ENCODE measurements at places on chromosomes 7 and 10.

DNA sequence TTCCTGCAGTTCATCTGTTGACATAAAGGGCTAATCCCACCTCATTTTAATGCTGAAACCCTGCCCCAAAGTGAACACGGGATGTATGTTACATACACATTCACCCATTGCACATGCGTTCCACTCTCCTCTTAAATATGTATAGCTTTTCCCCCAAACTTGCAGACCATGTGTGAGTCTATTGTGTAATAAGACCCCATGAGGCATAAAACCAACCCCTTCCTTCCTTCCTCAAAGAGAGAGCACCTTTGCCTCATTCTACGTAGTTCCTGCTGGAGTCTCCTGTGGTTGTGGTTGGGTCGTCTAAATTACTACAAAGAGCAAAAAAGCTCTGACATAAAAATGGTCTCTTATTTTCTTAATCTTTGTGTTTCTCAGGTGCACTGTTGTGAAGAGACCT, 345.7 kb upstream of the KLF6 start:
- no peak for DNase-seq

- no peak for DNase-seq
Measured at GRCh38 chr10:34988397-34989067, 101.6 kb downstream of the CUL2 start.

DNA sequence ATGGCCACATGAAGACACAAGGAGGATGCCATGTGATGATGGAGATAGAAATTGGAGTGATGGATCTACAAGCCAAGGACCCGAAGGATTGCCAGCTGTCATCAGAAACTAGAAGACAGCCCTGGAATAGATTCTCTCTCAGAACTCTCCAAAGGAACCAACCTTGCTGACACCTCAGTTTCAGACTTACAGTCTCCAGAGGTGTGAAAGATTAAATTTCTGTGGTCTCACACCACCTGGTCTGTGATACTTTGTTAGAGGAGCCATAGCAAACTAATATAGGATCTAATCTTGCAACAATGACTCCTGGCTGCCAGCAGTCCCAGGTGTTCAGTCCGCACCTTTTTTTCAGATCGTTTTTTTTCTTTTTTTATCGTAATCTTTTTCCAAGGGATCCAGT, 647.3 kb upstream of the GHITM start:
- peak; percentile 14 for DNase-seq

DNA sequence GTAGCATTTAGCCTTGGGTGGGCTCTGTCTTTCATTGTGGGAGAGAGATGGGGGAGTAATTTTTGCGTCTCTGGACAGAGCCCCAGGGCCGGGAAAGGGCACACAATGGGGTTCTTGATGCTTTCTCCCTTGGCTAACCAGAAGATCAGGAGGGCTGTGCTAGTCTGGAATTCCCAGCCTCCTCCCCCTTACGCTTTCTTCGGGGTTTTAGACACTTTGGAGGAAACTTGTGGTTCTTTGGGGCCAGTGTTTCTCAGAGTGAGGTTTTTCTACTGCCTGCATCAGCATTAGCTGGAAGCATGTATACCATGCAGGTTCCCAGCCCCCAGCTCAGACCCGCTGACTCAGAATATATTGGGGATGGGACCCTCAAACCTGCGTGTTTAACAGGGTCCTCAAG, 7.0 kb downstream of the NEURL1 start:
- no peak for DNase-seq

- peak; percentile 17 for DNase-seq
Measured at GRCh38 chr10:110226926-110227641, 19.7 kb downstream of the MXI1 start.

GRCh38 chr10:31647861-31648260, 280.8 kb downstream of the ARHGAP12 start:
- no peak for DNase-seq

GRCh38 chr7:71639382-71640085, 507.6 kb downstream of the GALNT17 start:
- DNase-seq, result no peak

DNA sequence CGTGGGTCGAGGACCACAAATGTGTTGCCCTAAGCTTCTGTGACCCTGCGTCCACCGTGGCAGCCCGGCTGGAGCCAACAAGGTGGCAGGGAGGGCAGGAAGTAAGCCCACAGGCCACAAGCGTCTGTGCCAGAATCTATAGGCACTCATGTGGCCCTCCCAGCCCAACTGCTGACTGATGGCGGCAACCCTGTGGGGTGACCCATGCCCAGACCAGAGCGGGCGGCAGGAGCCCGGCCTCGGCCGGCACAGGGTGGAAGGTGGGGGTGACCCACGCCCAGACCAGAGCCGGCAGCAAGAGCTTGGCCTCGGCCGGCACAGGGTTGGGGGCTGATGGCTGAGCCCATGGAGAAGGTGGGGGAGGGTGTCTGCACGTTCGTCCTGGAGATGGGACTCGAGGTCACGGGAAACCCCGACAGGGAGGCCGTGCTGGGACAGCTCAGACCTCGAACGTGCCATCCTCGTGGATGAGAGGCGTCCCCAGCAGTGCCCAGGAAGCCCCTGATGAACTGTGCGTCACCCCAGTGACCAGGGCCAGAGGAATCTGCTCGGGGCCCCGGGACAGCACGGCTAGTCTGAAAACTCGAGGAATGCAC, 181.0 kb downstream of the ELFN1 start:
- DNase-seq, result no peak

DNA sequence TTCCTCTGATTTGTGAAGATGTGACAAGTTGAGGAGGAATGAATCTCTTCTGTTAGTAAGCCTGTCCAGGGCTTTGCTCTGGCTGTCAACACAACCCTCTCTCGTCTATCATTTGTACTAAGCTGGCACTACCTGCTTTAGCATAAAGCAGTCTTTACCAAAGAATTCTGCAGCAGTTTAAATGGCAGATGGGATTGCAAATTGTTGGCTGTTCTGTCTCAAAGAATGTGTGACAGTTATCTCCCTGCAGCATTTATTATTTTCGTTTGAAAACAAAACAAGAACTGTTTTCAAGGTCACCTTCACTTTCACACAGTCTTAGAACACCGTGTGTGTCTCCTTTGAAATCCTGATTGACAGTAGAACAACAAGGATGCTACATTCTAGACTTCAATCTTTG, 4.8 kb upstream of the LAMB1 start:
- no peak for DNase-seq

DNA sequence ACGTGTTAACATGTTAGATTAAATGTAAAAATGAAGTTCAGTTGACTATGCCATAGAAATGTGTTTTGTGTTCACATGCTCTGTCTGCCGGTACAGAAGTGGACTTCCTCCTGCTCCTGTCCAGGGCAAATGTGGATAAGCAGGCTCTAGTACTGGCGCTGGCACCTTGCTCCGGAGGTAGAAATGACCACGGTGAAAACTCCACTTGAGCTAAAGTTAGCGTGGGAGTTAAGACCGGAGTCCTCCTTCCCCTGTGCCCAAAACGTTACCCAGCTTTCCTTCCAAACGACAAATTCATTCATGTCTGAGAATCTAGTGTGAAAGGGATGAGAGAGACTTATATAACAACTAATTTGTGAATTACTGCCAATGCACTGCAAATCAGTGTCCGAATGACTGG, 35.0 kb upstream of the ATP6V0A4 start:
- no peak for DNase-seq

- no peak for DNase-seq
Measured at GRCh38 chr10:48199580-48200377, 74.7 kb downstream of the FRMPD2 start.

DNA sequence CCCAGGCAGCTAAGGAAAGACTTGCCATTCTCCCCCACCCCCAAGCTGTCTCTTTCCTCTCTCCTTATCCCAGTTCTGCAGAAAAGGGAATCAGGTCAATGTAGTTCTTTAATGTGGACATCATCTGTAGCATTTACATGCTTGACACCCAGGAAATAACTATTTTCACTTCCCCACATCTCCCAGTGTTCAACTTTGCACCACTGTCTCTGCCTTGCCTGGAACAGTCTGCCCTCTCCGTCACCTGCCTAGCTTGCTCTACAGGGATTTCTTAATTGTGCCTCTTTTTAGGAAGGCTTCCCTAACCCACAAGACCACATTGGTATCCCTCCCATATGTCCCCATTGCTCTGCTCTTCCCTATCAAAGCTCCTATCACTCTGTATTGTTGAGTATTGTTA, 45.9 kb upstream of the TOMM7 start:
- DNase-seq, result no peak

GRCh38 chr10:131575877-131576276, 264.4 kb upstream of the TCERG1L start:
- DNase-seq, result no peak

DNA sequence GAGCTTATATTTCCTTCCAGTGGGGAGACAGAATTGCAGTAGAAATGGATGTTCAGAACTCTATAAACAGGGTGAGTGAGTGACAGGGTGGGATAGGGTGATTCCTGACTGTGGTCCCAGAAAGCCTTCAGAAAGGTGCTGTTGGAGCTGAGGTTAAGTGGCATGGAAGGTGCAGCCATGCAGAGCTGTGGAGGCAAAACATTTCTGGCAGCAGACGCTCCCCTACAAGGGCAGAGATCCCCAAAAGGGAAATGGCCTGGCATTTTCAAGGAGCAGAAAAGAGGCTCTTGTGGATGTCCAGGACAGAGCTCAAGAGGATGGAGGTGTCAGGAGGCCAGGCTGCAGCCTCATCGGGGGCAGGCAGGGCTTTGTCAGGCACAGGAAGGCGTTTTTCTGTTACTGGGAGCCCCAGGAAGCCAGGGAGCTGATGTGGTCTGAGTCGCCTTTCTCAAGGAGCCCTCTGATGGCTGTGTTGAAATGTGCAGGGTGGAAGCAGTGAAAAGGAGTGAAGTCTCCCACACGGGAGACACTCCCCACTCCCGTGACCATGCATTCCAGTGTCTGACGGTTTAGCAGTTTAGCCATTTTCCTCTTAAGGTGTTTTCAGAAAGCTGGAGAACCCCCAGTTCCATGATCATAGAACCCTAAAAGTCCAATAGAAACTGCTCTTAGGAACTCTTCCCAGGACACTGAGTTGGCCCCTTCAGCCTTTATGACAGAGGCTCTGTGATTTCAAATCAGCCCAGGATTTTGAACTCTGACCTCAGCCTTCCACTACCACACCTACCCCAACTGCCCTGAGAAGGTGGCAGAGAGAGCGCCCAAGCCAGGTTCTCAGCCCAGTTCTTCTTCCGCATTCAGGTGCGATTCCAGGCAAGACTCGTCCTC, 96.2 kb downstream of the C10orf105 start:
- DNase-seq, result peak; percentile 15

DNA sequence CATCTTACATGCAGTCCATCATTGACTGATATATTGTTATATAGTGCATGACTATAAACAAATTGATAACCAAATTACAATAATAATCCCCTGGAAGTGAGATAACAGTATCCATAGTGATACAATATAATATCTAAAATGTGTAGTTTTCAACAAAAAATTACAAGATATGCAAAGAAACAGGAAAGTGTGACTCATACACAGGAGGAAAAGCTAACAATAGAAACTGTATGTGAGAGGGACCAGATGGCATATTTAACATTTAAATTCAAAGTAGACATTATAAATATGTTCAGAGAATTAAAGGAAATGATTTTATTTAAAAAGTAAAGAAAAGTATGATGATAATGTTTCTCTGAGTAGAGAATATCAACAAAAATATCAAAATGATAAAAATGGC, 8.0 kb downstream of the OR9A2 start:
- DNase-seq, result no peak

DNA sequence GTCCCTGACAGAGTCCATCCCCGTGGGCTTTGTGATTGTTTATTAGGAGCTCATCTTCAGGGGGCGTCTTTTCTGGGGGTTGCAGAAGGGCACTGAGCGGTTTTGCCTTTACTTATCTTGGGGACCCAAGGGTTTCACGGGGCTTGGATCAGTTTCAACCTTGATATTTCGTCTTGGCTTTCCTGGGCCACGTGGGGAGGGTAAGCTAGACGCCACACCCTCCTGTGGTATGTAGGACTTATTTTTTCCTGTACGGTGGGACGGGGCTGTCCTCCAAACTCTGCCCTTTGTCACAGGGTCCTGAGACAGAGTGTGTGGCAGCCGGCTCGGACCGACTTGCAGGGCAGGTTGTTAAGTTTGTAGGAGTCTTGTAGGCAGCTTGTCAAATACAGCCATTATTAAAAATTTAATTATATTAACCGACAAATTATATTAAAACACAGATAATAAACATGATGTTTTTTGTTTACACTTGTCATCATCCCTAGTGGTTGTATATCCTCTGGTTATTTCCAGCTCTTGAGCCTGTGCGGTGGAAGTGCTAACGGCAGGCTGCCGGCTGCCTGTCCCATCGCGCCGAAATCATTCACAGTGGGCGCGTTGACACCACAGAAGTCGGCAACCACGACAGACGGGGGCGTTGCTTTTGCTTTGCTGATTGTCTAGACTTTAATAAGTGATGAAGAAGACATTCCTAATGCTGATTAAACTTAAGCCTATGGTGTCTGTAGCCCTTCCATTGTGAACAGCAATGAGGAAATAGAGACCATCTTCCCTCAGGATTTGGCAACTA, 193.2 kb downstream of the DNAJB6 start:
- no peak for DNase-seq

DNA sequence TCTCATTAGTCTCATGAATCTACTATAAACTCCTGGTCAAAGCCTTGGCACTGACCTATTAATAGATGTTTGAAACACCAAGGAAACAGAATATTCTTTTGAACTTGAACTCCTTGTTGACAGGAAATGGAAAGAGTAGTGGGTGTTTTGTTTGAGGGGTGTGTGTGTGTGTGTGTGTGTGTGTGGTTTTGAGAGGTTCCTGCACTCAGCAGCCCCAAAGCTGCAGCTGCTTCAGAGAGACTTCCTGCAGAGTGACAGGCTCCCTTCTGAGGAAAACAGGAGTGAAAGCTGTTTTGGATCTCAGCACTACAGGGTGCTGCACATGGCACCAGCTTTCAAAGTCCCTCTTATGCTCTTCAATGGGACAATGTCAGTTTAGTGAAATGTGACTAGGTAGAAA, 546.5 kb upstream of the STEAP1 start:
- DNase-seq, result no peak

DNA sequence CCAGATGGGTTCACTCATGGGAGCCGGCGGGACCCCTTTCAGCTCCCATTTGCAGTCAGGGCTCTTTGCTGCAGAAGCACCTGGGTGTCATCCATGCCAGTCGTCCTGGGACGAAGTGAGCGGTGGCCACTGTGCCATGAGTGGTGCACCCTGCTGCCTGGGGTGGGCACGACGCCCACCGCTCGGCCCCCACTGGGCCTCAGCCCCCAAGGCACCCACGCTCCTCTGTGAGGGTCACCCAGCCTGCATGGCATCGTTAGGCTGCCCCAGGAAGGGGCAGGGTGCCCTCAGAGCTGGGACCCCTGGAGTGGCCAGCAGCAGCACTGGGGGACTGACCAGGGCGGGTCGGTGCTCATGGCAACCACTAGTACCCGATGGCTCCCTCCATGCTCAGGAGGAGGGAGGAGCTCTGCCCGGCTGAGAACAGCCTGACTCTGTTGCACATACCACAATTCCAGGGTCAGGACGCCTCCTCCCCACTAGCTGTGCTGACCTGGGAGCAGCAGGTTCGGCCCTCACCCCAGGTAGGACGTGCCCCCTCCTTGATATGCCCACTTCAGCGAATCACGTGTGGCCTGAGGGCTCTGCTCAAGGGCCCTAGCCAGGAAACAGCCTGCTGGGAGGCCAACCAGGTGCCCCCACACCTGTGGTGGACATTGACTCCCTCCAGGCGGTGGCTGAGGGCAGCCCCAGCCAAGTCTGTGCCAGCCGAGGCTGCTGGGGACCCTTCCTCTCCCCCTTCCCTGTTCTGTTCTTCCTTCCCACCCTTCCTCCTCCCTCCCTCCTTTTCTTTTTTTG, 28.5 kb upstream of the CFAP46 start:
- no peak for DNase-seq

- no peak for DNase-seq
Measured at GRCh38 chr7:54337466-54337865, 204.7 kb upstream of the VSTM2A start.

- DNase-seq, result no peak
Measured at GRCh38 chr7:32535162-32535702, 39.9 kb downstream of the AVL9 start.

GRCh38 chr7:43314379-43315158, 202.1 kb downstream of the HECW1 start:
- no peak for DNase-seq
